ENCODE measurements at places on chromosomes 7 and 10. TPM values are rescaled to one million over a fixed set of nuclear protein-coding genes. Genes with fewer than 3 reads are reported as not detected.

INMT gene
- total RNA-seq: 2.5 TPM

- DNase-seq: no peak
These were observed at the start of gene UFSP1 for GRCh38 chr7:100888988-100889750. TSS of gene UFSP1 (minus strand) at chr7:100889715. CDS start at chr7:100889271, 444 bp downstream.

DNA sequence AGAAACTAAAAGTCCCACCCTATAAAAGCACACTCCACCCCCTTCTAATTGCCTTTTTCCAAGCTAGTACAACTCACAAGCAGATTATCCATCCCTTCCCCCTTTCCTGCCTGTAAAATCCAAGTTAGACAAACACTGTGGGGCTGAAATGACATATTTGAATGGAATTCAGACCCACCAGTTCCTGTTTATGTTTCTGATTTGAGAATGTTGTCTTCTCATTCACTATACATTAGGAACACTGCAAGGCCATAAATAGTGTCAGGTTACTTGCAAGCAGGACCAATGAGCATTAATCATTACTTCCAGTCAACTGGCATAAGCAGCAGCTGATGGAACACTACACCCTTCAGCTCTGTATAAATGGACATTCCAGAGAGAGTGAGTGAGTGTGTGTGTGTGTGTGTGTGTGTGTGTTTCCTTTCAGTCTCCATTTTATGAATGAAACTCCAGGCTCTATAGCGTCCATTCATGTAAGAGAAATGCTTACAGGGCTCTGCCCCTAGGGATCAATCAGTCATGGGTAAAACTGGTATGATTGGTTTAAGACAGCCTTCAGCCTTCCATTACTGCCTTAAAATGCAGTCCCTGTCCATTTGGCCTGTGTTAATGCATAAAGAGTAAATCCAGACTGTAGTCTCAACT lies 69.3 kb downstream of the ETV1 start:
- DNase-seq: no peak

GPNMB gene
- not detected for total RNA-seq

DNA sequence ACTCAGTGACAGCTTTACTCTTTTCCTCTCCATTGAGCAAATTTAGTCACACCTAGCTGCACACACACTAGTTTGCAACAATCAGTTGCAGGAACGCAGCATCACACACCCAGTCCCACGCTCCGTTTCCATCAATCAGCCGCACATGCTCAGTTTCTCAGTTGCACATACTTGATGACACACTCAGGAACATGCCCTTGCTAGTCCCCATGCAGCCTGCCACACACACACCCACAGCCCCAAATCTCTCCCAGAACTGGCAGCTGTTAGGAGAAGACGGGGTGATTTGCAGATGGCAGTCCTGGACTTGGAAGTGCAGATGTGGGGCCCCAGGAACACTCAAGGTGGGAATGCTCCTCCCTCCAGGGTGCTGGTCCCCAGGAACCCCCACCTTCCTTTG lies 7.7 kb downstream of the LBX1 start:
- DNase-seq: no peak

DNA sequence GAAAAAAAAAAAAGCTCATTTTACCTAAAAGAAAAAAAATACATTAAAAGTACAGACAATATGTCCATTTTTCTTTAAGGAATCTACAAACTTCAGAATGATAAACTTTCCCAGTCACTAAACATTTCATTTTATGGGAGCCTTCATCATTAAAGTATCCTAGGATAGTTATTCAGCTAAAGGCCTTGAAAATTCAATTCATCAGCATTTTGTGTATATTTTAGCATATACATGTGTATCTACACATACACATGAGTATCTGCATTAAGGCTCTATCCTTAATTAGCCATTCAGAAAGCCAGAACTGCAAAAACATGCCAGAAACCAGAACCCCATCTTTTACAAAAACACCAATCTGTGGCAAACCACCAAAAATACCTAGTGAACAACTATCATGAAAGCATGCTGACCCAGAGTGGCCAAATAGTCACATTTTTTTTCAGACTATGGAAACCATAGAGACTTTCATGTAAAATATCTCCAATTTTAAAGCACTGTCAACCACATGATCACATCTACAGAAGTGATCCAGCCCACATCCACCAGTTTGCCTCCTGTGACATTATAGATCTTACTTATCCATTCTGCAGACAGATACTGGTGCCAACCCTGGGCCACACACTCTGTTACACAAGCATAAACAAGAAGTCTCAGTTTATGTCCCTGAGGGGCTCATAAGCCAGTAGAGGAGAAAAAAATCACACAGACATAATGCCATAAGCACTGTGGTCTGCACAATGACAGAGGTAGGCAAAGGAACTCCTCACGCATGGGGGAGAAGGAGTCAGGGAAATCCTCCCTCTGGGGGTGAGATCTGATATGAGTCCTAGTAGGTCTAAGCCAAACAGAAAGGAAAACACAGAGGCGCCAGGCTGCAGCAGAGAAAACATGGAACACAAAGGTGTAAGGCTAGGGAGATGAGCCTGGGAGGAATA lies 79.2 kb downstream of the SRPK2 start:
- DNase-seq: no peak

DNA sequence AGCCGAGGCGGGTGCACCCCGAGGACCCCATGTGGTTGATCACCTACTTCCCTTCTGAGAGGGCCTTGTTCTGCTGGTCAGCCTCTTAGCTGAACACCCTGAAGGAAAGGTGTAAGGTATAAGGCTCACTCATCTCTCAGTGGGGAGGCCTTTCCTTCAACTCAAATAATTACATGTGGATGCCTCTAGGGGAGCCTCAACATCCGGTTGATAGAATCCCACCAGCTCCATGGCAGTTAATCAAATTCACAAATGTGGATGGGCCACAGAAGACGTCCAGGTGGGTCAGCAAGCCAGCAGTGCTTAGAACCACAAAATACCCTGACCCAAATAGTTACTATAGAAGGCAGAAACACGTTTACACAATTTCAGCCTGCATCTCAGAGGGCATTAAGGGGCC lies 37.7 kb upstream of the ZNF32 start:
- DNase-seq: no peak

ZNF727 gene
- 0.57 TPM for total RNA-seq

- DNase-seq: peak; percentile 42
These were observed 3.2 kb upstream of the ZNF775 start for GRCh38 chr7:150375662-150376521.

FAM237B gene
- total RNA-seq: not detected

DNA sequence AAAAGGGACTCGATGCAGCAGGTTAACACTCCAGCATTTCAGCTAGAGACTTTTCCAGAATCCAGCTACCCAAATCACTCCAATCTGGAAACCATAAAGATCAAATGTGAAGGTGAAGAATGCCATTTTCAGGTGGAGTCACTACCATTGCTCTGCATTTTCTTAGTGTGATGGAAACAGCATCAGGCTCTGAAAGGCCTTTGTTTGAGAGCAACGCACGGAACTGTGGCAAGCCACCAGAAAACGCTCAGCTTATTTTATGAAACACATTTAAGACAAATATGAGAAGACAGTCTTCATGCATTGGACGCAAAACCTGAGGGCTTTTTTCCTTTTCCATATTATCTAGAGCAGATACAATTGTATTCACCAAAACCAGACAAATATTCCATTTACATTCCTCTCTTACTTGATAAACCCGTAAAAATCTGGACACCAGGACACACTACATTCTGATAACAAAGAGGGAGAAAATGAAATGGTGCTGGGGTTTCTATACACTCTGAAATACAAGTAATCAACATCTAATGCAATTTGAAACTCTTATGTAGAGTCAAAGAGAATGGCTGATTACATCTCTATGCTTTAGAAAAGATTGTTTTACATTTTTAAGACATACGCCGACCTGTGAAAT lies 99.1 kb downstream of the NRP1 start:
- no peak for DNase-seq

DNA sequence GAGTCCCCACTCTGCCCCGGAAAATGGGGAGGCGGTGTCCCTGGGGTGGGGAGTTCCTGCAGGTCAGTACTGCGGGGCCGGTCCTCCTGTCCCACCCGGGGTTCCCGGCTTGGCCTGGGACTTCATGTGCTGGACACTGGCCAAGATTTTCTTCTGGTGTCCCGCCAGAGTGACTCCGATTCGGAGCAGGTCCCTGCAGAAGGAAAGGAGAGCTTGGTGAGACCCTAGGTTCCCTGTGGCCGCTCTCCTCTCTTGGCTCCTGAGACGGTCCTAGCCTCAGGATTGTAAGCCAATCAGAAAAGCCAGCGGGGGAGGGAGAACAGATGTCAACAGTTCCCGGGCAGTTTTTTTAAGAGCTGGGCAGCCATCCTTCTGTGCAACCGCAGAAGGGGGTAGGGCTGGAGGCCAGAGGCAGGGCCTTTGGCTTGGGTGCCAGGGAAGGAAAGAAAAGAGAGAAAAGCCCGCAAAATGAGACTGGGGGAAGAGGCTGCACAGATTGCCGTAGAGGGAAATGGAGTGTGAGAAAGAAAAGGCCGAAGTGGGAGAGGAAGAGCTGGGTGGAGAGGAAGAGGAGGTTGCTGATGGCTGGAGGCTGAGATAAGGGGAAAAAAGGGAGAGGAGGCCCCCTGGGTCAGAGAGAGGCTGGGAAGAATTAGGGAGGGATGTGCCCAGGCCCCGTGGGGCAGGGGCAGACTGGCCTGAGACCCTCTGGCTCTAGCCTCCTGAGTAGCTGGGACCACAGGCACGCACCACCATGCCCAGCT lies 23.7 kb downstream of the EPHB4 start:
- DNase-seq: peak; percentile 16

CREB5 gene
- not detected for total RNA-seq

DNA sequence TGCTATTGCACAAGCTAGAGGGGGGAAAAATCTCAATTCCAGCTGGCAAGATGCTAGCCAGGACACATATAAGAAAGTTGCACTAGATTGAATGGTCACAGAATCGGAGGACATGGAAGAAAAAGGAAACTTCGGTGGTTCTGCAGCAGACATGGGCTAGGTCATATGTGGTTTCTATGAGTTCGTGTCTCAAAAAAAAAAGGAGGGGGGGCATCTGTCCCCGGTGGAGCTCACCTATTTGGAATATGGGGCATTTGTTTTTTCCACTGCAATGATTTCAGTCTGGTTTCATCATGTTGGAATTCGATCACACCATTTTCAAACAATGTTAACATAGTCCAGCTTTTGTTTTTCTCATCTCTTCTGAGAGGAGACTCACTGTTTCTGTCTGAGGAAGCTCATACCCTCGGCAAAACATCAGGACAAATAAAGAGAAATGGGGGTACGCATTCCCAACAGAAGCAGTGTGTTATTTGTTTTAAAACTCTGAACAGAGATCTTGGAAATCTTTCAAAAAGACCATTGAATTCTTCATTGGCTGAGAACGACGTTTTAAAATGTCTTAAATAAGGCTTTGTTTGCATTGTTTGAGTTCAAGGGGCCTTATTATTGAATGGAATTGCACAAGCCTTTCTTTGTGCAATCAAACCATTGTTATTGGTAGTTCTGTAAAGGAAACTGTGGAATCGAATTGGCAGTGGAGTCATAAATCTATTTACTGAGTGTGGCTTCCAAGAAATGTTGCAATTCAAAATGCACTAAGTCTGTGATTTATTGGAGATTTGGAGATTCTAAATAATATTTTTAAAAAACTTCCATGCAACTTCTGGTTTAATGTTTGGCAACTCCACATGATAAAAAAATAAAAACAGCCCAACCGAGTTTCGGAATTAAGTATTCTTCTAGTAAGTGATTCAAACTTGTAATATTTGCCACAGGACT lies 173.2 kb downstream of the RTKN2 start:
- no peak for DNase-seq

- no peak for DNase-seq
These were observed 958.8 kb upstream of the ZNF722 start for GRCh38 chr7:63039882-63040281.

DNA sequence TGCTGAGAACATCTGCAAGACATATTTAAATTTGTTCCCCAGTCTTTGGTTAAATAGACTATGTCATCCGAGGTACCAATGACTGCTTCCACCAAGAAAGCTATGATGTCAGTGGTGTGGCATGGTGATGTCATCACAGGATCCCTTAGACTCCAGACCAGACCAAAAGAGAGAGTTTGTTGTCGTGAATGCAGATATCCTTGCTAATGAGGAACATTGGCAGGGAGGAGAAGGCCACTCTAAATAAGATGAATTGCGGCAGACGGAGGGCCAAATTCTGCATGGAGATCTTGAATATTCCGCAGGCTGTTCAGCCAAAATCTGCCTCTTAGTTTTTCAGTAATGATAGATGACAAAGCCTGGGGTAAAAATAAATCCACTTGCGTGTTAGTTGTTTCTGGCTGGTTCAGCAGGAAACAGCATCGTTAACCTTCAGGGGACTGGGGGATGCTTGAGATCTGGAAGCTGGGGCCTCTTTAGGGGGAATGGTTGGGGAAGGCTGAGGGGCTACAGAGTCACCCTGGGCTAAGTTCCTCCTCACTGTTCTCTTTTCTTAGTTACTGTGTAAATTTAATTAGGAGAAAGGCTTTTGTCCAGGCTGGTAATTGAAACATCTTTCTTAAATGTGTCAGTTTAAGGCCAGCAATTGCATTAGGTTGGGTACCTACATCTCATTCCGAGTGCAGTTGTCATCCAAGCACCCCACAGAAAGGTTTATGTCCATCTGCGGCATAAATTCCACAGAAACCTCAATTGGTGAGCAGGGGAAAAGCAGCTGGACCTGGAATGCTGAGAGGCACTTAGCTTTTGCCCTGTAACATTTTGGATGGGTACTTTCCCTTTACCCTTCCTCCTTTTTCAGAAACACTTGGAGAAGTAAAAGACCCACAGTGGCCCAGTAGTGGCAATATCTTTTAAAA lies 11.6 kb upstream of the CAMK1D start:
- DNase-seq: no peak

DNA sequence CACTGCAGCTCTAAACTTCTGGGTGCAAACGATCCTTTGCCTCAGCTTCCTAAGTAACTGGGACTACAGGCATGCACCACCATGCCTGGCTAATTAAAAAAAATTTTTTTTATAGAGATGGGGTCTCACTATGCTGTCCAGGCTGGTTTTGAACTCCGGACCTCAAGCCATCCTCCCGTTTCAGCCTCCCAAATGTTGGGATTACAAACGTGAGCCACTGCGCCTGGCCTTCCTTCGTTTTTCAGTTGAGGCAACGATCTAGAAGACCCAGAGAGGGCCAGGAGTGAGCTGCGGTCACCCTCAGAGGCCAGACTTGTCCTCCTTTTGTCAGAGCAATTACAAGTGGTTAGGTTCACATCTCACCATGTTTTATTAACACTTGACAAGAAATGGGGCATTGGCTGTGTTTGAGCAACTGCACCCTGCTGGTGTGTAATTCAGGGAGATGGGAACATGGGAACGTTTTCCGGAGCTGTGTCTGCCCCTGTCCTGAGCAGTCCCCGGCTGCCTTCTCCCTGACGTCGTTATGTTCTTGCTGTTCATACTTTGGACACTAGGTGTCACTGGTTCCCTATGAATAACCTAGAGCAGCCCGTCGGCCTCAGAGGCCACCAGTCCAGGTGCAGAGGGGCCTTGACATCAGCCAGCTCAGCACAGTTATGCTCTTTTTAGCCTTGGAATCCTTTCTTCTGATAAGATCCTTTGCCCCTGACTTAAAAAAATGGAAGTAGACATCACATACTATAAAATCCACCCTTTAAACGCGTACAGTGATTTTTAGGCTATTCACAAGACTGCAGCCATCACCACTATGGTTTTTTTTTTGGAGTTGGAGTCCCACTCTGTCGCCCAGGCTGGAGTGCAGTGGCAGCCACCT lies 375.0 kb downstream of the TYW1 start:
- DNase-seq: peak; percentile 65

TIMM23 gene
- total RNA-seq: 49.0 TPM
